ENCODE measurements at places on chromosomes 2 and 18.
A peak's percentile ranks its signal among the peaks of the same experiment; 100 is the strongest.

DNA sequence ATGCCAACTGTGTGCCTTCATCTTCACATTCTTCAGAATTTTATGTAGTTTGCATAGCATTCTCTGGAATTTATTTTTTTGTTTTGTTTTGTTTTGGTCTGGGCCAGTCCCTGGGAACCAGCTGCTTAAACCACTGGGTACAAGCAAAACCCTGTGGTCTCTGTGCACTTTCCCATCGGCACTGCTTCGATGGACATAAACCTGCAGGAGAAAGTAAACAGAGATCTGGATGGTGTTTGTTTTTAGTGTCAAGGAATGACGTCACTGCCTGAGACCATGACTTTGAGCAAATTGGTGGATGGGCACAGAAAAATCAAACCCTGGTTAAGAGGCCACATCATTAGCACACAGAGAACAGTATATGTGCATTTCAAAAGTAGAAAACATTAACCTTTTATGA is 64.7 kb upstream of the RASGRP3 start:
- no peak for DNase-seq

- no peak for DNase-seq
These were observed 683 bp downstream of the GBX2 start for GRCh38 chr2:236167297-236168109.

- no peak for DNase-seq
These were observed 86.8 kb downstream of the OLA1 start for GRCh38 chr2:174161490-174161889.

- no peak for DNase-seq
These were observed 141.1 kb downstream of the CDH20 start for GRCh38 chr18:61474341-61474740.

GRCh38 chr2:234542742-234543141 is 45.9 kb upstream of the ARL4C start:
- DNase-seq = no peak

GRCh38 chr2:151354807-151355206 is 2.6 kb upstream of the TNFAIP6 start:
- no peak for DNase-seq

- DNase-seq = no peak
These were observed 116.3 kb upstream of the SPRED2 start for GRCh38 chr2:65548576-65549256.

GRCh38 chr2:131154071-131154531 is 49.0 kb downstream of the PLEKHB2 start:
- peak; percentile 76 for DNase-seq

- no peak for DNase-seq
These were observed 269.4 kb upstream of the CHAC2 start for GRCh38 chr2:53498210-53498609.

GRCh38 chr2:199378948-199379650 is 78.6 kb downstream of the SATB2 start:
- DNase-seq = no peak

DNA sequence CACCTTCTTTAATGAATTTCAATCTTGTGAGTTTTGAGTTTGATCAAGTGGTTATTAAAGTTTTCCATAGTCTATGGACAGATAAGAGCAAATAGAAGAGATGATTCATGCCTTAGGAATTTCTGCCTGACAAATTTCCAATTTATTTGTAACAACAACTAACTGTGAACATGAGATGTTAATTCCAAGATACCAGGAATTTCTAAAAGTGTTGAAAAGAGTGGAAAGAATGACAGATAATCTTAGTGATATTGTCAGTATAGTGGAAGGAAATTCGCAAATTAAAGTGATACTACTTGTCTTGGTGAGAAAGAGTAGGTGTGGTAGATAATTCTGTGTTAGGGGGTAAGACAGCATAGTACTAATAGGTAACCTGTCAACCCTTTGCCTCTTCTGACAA is 82.4 kb downstream of the AGPS start:
- no peak for DNase-seq

DNA sequence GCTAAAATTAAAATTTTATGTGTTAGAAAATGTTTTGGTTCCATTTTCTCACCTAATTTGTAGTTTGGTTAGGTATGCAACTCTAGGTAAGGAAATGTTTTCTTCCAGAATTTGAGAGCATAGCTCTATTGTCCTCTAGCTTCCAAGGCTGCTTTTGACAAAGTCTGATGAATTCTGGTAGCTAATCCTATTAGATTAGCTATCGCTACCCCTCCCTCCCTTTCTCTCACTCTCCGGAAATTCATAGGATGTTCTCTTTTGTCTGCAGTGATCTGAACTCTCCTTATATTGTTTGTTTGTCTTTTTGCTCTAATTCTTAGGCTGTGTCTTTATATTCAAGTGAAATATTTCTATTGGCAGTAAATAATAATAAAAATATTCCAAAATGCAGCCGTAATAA is 382.9 kb downstream of the DCC start:
- DNase-seq = no peak

DNA sequence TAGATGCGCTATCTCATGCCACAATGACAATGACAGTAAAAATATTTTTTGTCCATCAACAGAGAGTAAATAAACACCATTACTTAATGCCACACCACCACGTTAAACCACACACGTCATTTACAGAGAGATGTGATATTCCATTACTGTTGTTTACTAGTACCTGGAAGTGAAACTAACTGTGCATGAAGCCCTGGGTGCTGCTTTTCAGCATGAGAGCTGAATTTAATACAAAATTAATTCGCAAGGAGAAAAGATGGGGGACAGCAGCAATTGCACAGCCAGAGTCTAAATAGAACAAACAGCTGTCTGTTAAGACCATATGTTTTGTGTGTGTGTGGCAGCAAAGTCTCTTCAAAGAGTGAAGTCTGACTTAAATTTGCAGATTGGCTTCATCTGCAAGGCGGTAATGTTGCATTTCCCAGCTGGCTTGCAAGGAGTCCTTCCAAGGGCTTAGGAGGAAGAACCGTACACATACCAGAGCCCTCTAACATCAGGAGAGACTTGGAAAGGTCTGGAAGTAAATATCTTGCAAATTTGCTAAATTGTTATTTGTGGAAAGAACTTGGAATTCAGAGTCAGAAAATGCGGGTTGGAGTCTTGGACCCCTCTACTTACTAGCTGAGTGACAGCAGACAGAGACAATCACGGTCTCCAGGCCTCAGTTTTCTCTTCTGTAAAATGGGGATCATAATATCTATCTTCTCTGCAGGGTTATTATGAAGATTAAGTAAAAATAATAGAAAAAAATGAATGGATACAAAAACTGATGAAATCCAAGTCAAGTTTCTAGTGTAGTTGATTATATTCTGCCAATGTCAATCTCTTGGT is 127.6 kb downstream of the ALPK2 start:
- no peak for DNase-seq

DNA sequence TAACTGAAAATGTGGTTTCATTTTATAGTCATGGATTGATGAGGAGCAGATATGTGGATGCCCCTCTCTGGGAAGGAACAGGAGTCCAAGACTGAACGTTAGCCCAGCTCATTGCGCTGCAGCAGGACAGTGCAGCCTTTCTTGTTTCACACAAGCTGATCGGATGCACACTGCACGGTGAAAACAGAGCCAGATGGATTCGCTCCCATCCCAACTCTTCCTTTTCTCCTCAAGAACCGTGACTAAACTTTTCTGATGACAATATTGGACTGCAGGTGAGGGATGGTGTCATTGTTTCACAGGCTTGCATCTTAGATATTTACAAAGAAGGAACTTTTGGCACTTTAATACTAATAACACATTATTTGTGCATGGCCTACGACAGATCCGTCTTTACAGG is 33.8 kb upstream of the COPS8 start:
- DNase-seq = no peak

DNA sequence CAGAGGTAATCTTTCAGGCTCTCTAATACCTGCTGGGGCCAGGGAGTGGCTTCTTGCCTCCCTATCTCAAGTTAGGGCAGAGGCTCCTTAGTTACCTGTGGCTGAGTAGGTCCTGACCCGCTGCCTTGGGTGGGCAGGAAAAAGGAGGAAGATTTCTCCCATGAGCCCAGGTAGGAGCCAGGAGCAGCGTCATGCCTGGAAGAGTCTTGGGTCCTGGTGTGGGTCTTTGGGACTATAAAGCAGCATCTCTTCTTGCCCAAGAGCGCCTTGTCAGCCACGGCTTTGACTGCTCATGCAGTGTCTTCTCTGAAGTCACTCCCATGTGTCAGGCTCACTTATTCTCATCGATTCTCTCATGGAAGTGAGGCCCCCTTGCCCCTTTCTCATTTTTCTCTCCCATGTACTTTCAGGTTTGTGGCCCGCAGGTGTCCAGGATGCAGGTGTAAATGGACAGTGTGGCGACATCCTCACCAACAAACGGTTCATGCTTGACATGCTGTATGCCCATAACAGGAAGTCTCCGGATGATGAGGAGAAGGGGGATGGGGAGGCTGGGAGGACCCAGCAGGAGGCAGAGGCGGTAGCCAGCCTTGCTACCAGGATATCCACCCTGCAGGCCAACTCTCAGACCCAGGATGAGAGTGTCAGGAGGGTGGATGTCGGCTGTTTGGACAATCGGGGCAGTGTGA is 111.2 kb downstream of the TPGS2 start:
- DNase-seq = no peak

GRCh38 chr18:35634323-35634722 is 52.8 kb downstream of the GALNT1 start:
- no peak for DNase-seq

- DNase-seq = no peak
These were observed 34.3 kb upstream of the TXNDC2 start for GRCh38 chr18:9851511-9851910.

- DNase-seq = no peak
These were observed 1.1 kb upstream of the NEDD4L start for GRCh38 chr18:58042826-58043490.

DNA sequence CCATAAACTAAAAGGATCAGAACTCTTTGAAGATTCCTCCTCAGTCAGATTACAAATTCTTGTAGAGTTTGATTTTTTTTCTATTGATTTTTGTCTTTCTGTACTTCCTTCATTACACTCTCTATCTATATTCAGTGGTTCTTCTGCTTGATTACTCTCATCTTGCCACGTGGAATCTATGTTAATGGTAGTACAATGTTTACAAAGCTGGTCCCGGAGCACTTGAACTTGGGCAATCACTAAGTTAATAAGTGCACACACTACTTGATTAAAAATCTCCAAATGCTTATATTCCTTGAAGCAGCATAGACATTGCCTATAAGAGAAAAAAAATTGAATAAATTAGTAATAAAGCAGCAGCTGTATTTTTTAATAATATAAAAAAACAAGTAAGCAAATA is 65.1 kb downstream of the USP34 start:
- DNase-seq = no peak

GRCh38 chr2:181886192-181886591 is 5.3 kb upstream of the ITPRID2 start:
- DNase-seq = no peak

- no peak for DNase-seq
These were observed 6.2 kb downstream of the NAB1 start for GRCh38 chr2:190655113-190655512.

DNA sequence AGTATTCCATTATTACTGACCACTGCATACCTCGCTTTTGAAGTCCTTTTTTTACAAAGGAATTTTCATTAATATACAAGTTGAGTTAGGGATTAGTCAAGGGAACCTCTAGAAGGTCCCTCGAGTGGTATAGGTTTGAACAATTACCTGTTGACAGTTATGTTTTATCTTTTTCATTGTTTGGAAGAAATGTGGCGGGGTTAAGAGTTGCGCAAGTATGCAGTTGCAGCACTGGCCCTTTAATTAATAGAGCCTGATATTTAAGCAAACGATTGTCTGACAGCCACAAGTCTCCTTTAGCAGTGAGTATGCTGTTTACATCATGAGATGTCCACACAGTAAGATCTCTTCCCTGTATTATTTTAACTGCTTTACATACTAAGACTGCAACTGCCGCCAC is 24.3 kb downstream of the KYNU start:
- no peak for DNase-seq

DNA sequence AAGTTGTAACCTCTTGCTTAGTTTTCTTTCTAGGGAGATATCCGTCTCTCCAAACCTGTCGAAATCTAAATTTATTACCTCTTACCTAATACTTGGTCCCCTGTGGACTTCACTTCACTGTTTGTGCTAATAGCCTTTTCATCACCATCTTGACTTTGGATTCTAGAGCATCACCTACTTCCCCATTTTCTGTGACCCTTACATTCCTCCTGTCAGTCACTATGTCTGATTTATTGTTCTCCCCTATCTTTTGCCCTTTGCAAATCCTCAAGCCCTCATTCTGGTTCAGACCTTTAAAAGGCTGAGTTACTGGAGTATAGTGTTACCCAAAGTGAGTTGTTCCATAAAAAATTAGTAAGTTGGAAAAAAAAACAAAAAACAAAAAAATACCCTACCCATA is 7.5 kb downstream of the MYO1B start:
- DNase-seq = no peak

GRCh38 chr2:20868377-20868776 is 45.5 kb upstream of the LDAH start:
- DNase-seq = peak; percentile 59

- DNase-seq = no peak
These were observed 38.9 kb downstream of the ADCY3 start for GRCh38 chr2:24881158-24881557.

DNA sequence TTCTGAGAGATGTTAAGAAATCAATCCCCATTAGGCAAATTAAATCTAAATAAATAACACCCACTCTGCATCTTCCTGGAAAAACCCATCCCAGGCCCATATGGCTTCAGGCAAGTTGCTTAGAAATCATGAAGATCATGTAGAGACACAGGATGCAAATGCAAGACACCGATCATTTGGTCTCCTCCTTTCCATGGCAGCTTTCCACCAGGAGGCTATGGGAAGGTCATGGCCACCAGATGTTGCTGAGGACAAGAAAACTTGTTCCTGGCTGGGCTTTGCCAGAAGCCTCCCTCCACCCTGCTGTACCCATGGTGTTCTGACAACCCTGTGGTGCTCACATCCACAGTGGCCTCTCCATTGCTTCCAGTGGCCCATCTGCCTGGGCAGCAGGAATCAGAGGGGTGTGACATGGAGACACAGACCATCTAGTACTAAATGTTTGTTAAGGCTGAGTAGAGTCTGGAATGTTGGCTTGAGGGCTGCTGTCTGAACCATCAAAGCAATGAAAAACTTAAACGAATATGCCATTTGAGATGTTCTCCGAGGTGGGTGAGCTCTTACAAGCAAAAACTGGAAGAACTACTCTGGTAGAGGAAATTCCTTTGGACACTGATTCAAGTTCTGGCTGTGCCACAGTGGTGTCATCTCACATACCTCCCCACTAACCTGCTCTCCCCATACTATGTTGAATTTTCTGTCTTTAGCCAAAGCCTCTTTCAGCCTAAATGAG is 293.2 kb downstream of the TNS1 start:
- no peak for DNase-seq

DNA sequence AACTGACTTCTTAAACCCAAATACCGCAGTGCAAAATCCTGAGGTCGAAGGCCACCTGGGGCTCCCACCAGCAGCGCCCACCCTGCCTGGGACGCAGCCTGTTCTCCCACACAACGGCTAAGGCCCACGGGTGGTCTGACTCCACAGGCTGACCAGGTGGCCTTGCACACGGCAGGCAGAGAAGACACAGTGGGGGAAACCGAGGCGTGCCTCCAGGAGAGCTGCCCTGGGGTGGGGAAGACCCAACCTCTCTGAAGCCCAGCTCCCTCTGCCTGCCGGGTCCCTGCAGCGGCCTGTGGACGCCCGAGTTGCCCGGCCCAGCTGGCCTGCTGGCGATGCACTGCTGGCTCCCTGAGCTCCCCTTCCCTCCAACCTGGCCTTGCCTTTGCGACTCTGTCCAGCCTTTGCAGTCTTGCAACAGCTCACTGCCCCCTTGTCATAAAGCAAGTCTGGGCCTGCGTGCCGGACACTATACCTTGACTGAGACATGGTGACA is 9.7 kb upstream of the SEMA4C start:
- no peak for DNase-seq

GRCh38 chr2:140286377-140286776 is 1506.2 kb upstream of the NXPH2 start:
- DNase-seq = no peak

Measured in stimulated activated CD4-positive, alpha-beta T cell treated with anti-CD3 and anti-CD28 coated beads, Interleukin-12 subunit alpha, Interleukin-12 subunit beta, amount 100 ng/mL, for 24 hours (primary cell).